ENCODE measurements at places on chromosomes 11 and 22.

GRCh38 chr11:26359055-26359454 is 27.1 kb downstream of the ANO3 start:
- no peak for DNase-seq

- no peak for DNase-seq
Observed at GRCh38 chr11:126764231-126764630, 236.3 kb downstream of the KIRREL3 start.

GRCh38 chr11:65571940-65572339 is 398 bp upstream of the FAM89B start:
- DNase-seq: no peak

GRCh38 chr11:134282121-134283045 is 6.2 kb downstream of the GLB1L3 start:
- no peak for DNase-seq

- peak; percentile 50 for DNase-seq
Observed at GRCh38 chr11:32610797-32611352, 27.2 kb downstream of the EIF3M start.

DNA sequence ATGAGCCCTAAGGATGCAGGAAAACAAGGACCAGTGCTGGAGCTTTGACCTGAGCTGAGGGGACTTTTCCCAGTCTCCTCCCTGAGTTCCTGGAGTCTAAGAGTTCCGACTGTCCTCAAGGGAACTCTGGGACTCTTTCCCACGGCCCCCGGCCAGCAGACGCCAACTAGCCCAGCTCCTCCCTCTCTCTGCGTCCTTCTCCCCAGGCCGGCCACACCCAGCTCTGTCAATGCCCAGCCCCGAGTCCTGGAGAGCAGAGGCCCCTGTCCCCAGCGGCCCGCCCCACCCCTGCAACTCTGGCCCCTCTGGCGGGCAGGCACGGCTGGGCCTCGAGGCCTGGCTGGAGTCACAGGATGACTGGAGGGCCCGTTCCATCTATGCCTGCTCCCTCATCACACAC is 29.8 kb downstream of the NECTIN1 start:
- DNase-seq: no peak

DNA sequence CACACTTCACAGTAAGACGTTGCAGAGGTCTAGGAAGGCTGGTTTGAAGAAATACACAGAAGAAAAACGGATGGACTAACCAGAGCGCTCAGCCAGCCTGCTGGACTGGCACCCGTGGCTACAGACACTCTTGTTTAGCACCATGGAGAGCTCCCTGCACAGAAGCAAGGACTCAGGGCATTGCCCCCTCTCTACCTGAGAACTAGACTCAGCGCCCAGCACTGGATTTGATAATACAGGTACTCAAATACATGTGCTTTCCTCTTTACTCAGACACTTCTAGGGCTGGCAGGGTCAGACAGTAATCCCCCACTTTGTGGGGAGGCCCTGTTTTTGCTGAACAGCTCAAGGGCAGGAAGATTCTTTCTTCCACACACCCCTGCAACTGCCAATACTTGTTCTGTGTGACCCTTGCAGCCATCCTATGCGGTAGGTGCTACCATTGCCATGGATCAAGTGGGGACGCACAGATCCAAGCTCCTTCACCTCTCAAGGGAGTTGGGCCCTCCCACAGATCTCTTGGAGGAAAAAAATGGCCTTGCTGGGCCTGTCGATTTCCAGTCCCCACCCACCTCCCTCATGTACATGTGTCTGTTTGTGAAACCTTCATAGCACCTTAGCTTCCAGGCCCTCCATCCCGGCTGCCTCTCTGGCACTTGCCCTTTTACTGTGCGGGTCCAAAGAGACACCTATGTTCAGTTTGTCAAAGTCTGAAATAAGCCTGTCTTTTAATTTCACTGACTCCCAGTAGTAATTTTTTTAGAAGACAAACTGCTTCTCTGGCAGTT is 5.1 kb upstream of the P2RX6 start:
- peak; percentile 82 for DNase-seq

GRCh38 chr11:76605338-76606074 is 65.0 kb downstream of the LRRC32 start:
- no peak for DNase-seq

DNA sequence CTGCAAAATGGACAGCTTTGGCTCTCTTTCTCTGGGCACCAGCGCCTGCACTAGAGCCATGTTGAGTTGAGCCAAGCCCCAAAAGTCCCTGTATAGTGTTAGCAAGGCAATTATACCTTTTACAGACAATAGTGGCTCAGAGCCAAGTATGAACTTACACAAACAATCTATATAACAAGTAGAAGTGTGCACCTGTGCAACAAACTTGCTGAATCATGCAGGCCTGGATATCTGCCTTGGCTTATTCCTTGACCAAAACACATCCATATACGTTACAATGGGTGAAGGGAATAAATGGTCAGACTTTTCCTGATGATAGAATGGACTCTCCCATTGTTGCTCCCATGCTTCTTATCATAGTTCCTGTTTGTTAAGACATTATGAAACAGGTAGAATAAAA is 3.8 kb upstream of the OR52I2 start:
- no peak for DNase-seq

DNA sequence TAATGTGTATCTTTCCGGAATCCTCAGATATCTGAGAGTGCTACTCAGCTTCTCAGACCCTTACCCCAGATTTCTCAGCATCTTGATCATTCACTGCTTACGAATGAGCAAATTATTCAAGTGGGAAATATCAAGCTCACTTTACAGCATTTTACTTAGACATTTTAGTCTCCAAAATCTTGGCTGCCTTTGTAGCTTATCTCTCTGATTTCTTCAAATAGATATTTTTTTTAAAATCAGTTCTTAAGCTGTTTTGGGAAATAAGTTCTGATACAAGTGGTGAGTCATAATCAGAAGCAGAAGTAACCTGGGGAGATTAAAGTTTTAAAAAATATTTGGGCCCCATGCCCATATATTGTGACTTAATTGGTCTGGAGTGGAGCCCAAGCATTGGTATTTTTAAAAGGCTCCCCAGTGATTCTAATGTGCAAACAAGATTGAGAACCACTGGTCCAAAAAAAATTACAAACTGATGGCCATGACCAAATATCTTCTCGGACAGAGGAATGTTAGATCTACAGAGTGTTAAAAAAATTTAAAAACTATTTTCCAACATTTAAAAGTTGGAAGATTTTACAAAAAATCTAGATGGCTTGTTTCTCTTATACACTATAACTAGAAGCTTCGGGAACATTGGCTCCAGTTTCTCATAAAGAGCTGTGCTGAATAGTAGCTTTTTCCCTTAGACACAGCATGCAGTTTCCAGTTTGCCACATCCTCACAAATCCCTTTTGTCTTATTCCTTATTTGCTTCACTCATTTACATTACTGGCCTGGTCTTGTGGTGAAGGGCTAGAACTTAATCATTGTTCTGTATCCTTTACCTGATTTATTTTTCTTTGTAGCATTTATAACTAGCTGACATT is 87.8 kb upstream of the BMAL1 start:
- DNase-seq: no peak

GRCh38 chr11:4194889-4195288 is 100.3 kb downstream of the RRM1 start:
- no peak for DNase-seq

GRCh38 chr11:86046116-86046515 is 22.8 kb downstream of the PICALM start:
- DNase-seq: no peak

DNA sequence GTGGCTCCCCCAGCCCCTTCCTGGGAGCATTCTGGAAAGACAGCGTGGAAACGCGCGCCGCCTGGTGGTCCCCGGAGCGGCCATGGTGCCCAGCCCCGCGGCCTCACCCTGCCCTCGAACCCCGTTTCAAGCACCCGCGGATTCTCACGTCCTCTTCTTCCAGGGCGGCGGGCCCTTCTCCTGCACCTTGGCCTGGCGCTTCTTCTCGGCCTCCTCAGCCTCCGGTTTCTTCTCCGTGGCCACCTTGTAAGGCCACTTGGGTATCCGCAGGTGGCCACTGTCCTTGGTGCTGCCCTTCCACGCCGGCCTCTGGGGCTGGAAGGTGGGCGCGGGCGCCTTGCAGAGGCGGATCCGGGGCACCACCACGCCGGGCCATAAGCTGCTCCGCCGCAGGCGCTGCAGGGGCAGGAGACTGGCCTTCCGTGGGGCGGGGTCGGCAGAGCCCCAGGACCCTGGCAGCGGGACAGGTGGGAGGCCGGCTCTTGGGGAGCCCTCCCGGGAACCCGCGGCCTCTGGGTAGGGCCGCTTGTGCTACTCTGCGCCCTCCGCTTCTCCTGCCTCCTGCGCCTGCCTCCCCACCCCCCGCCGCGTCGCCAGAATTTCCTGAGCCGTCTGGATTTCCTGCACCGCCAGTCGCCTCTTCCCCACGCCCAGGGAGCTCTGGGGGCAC is 83.4 kb downstream of the TRIM51G start:
- DNase-seq: no peak

GRCh38 chr11:44305026-44305469 is 4.9 kb downstream of the ALX4 start:
- no peak for DNase-seq

- no peak for DNase-seq
Observed at GRCh38 chr22:29719899-29720645, at the start of gene CABP7. CABP7 (plus strand) TSS chr22:29720003; CDS start chr22:29720425, 422 bp downstream.

DNA sequence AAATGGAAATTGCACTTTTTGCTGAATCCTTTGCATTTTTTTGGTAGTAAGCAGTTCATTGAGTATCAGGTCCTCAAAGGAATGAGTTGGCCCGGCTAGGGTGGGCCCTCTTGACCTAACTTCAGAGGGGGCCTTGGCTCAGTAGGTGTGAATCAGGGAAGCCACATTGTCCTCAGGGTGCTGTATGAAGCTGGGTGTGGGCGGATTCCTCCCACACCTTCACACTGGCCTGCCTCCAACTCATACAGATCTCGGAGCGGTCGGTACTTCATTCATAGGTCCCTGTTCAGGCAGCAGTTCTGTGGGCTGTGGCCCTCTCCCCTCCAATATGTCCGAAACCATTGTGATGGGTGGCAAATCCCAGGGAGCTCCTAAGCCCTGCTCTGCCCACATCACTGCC is 47.4 kb upstream of the OR4B1 start:
- no peak for DNase-seq

GRCh38 chr11:20038972-20039371 is 121.3 kb downstream of the DBX1 start:
- DNase-seq: no peak

DNA sequence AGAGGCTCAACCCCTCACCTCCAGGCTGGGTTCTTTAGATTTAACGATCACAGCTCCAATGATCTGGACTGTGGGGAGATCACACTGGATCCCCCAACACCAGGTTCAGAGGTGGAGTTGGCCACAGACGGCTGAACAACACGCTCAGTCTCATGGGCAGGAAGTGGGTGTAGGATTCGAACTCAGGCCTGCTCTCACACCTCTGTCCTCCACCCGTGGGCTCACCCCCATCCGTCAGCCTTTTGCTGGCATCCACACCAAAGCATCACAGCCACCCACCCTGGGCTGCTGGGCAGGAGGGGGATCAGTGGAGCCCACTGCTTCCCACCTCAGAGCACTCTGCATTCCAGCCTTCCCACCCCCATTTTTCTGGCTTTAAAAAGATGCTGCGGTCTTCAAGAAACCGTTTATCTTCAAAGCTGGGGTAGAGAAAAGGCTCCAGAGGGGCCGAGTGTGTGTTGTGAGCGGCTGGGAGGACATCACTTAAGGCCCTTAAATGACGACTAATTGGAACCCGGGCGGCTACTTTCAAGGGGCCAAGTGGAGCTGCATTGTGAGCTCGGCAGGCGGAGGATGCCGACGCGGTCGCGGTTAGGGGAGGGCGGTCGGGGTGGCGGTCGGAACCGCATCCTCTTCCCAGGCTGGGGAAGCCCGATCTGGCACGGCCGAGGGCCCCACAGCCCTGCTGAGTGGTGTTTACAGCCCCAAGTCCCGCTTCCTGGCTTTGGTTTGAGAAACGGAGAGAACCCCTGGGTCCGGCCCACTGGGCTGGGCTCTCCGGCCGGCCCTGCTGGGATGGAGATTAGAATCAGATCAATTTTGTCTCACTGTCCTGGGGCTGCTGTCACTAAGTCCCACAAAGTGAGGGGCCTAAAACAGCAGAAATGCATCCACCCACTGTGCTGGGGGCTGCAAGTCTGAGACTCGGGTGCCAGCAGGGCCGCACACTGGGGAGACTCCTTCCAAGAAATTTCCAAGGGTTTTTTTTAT is 15.9 kb upstream of the FGF3 start:
- DNase-seq: no peak

- no peak for DNase-seq
Observed at GRCh38 chr11:62712861-62713260, 5.4 kb downstream of the GNG3 start.

DNA sequence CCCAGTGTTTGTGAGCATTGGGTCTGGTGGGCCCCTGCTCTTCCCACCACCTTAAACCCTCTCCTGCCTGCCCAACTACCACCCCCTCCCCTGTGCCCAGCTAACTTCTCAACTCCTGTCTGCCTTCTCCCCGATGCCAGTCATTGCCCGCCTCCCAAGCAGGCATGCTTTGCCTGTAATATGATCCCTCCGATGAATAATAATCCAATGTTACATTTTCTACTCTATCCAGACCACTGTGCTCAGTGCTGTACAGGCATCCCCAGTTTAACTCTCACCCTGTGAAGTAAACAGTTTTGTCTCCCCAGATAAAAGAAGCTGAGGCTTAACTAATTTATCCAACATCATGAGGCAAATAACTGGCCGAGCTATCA is 35.5 kb upstream of the OLFML1 start:
- no peak for DNase-seq

- DNase-seq: no peak
Observed at GRCh38 chr11:117961896-117962295, 24.3 kb upstream of the IL10RA start.

- no peak for DNase-seq
Observed at GRCh38 chr11:34178209-34178821, 72.9 kb downstream of the NAT10 start.

GRCh38 chr11:46336563-46337180 is 10.6 kb upstream of the DGKZ start:
- DNase-seq: no peak

DNA sequence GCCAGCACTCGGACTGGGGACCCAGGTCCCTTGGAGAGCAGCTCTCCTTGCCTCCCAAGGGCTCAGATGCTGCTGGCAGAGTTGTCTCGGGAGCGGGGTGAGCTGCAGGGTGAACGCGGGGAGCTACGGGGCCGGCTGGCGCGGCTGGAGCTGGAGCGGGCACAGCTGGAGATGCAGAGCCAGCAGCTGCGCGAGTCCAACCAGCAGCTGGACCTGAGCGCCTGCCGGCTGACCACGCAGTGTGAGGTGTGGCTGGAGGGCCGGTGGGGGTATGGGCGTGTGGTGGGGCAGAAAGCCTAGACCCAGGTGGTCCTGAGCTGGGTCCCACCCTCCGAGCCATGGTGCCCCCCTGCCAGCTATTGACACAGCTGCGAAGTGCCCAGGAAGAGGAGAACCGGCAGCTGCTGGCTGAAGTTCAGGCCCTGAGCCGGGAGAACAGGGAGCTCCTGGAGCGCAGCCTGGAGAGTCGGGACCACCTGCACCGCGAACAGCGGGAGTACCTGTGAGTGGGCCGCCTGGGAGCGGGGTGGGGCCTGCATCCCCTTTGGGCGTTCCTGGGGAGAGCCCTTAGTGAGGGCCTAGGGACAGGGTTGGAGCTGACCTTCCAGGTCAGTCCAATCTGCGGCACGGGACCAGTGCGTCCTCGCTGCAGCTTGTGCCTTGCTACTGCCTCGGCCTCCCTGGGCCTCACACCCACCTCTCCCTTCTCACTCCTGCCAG is 5.8 kb upstream of the RPS6KA4 start:
- DNase-seq: no peak
